ENCODE measurements at places on chromosomes 13 and 19.

- H3K36me3 ChIP-seq: peaks cover 3% of the 10 kb centered on the region
- H3K27me3 ChIP-seq: no peaks in the 10 kb centered on the region
- peak within 1 kb of the TSS; percentile 98 for H3K27ac ChIP-seq
These were observed at the start of gene CUL4A for GRCh38 chr13:113209336-113209758. Gene CUL4A, plus strand, starts transcription at chr13:113209613. Its CDS starts 15 bp downstream, at chr13:113209628.

DNA sequence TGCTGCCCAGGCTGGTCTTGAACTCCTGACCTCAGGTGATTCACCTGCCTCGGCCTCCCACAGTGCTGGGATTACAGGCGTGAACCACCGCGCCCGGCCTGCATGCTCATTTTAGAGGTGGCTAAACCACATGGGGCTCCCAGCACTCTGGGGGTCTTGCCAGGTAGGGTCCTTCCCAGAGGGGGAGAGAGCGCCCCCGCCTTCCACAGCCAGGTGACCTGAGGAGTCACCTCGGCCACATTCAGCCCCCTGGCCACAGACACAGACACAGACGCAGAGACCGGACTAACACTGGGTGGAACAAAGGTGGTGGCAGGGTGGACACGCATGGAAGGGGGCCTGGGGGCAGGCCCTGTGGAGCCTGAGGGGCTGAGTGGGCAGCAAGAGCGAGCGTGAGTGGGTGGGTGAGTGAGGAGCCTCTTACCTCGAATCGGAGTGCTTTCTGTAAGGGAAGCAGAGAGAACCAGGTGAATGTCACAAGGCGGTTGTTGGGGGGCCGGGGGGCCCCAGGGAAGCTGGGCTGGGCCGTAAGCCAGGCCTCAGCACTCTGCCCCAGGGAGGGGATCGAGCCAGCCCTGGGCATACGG is 80.1 kb downstream of the PTPRS start:
- no peak overlapping the region for H3K27ac ChIP-seq
- H3K27me3 ChIP-seq: no peaks in the 10 kb centered on the region
- no peak overlapping the region for H3K4me3 ChIP-seq
- DNase-seq: no peak

DNA sequence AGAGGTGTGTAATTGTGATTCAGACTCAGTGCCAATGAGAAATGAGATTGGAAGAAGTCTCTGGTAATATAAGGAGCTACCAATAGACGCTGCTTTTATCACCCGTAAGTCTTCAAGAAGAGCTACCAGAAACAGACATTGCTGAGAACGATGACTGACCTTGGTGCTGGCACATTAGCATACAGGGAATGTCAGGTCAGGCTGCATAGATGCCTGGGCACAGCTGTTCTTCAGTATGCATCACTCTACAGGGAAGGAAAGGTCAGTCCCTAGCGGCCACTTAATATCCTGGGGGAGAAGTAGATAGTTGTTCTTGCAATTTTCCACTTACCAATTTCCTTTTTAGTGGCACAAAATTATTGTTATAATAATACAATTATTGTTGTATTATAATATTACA is 380.4 kb downstream of the PCDH9 start:
- H3K4me1 ChIP-seq: no peaks in the 10 kb centered on the region
- no peak overlapping the region for H3K27ac ChIP-seq
- H3K27me3 ChIP-seq: no peaks in the 10 kb centered on the region

- peak overlapping the region; percentile 54 for H3K27ac ChIP-seq
- no peaks in the 10 kb centered on the region for H3K27me3 ChIP-seq
- peak; percentile 29 for DNase-seq
- peak overlapping the region; percentile 30 for H3K4me3 ChIP-seq
These were observed 27.2 kb downstream of the GPX4 start for GRCh38 chr19:1130771-1131717.

DNA sequence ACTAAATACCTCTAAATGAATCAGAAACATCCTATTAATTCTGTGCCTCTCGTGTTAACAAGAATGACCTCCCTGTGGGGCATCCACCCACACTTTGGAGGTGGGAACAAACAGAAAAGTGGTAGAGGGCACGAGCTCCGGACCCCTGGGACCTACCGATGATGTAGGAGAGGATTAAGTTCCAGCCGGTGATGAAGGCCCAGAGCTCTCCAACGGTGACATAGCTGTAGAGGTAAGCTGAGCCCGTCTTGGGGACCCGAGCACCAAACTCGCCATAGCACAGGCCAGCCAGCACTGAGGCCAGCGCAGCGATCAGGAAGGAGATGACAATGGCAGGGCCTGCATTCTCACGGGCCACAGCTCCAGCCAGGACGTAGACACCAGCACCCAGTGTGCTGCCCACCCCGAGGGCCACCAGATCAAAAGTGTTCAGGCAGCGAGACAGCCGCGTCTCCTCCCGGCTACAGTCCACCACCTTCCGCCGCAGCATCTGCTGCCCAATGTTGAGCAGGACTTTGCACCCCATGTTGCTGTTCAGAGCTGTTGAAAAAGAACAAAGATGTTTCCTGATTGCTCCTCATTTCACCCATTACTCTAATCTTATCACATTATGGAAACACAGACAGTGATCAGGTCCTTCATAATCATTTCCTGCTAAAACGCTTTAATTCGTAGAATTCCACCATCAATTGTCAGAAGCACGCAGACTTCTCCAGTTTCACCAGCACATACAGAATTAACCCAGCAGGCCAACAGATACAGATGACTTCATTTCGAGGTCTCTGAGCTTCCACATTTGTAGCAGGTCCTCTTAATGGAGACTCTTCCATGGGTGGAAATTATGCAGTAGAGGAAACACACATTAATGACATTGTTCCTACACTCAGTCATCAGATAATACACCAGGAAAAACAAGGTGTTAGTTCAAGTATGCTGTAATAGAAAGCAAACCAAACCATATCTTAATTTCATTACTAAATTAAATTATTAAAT is 59.5 kb downstream of the SLC7A1 start:
- no peak for DNase-seq
- no peak overlapping the region for H3K27ac ChIP-seq
- peaks cover 18% of the 10 kb centered on the region for H3K36me3 ChIP-seq
- H3K27me3 ChIP-seq: no peaks in the 10 kb centered on the region

DNA sequence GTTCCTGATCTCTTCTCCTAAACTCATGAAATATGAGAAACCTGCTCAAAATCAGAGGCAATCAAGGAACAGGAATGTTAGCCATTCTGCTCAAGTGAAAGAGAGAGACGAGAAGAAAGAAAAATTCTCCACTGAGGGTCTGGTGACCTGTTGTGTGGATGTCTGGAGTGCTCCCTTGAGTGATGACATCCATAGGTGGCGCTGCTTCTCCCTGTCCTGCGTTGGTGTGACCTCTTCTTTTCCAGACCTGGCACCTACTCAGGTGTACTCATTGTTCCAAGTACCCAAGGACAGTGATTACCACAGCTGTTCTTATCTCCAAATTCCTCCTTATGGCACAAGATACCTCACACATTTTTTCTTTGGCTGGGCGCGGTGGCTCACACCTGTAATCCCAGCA is 4.0 kb downstream of the ZNF223 start:
- H3K27me3 ChIP-seq: no peaks in the 10 kb centered on the region
- H3K27ac ChIP-seq: no peak overlapping the region
- H3K4me1 ChIP-seq: no peaks in the 10 kb centered on the region
- H3K4me3 ChIP-seq: no peak overlapping the region
- H3K36me3 ChIP-seq: peaks cover 13% of the 10 kb centered on the region
- DNase-seq: no peak

DNA sequence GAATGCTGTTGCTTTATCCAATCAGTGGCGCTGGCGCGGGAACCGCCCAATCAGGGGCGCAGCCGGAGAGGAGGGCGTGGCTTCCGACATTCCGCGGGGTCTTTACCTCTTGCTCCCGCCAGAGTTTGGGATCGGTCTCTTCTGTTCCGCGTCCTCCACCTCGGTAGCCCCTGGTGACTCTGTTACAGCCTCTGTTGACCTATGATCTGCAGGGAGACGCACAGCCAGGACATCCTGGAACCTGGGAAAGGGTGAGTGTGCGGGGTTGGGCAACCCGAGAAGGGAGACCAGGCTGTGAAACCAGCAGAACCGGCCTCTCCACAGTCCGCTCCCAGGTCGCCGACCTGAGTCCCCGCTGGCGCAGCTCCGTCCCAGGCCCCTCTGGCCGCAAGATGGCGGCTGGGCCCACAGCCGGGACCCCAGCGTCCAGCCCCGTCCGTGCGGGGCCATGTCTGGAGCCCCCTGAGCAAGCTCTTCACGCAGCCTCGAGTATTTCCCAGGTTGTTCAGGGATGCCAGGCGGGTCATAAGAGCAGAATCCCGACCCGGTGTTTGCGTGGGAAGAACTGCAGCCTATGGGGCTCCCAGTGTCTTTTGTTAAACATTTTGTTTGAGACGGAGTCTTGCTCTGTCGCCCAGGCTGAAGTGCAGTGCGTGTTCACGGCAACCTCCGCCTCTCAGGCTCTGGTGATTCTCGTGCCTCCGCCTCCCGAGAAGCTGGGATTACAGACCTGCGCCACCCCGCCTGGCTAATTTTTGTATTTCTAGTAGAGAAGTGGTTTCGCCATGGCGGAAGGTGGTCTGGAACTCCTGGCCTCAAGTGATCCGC is 4.4 kb upstream of the ZNF681 start:
- peak overlapping the region; percentile 94 for H3K27ac ChIP-seq
- H3K4me3 ChIP-seq: peak overlapping the region; percentile 43
- H3K4me1 ChIP-seq: no peaks in the 10 kb centered on the region
- DNase-seq: peak; percentile 95

GRCh38 chr19:48726556-48726955 is 7.0 kb upstream of the MAMSTR start:
- H3K27me3 ChIP-seq: no peaks in the 10 kb centered on the region
- DNase-seq: no peak
- H3K36me3 ChIP-seq: no peaks in the 10 kb centered on the region
- no peaks in the 10 kb centered on the region for H3K4me1 ChIP-seq

DNA sequence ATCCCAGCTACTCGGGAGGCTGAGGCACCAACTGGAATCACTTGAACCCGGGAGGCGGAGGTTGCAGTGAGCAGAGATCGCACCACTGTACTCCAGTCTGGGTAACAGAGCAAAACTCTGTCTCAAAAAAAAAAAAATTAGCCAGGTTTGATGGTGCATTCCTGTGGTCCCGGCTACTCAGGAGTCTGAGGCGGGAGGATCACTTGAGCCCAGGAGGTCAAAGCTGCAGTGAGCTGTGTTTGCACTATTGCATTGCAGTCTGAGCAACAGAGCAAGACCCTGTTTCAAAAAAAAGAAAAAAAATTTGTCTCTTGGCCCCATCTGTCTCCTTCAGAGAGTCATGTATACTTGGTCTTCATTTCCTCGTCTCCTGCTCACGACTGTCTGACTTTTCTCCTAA is 1.6 kb downstream of the CCDC97 start:
- peak overlapping the region; percentile 99 for H3K27ac ChIP-seq
- H3K36me3 ChIP-seq: peaks cover 22% of the 10 kb centered on the region
- DNase-seq: no peak
- peaks cover 9% of the 10 kb centered on the region for H3K4me1 ChIP-seq
- no peaks in the 10 kb centered on the region for H3K27me3 ChIP-seq

DNA sequence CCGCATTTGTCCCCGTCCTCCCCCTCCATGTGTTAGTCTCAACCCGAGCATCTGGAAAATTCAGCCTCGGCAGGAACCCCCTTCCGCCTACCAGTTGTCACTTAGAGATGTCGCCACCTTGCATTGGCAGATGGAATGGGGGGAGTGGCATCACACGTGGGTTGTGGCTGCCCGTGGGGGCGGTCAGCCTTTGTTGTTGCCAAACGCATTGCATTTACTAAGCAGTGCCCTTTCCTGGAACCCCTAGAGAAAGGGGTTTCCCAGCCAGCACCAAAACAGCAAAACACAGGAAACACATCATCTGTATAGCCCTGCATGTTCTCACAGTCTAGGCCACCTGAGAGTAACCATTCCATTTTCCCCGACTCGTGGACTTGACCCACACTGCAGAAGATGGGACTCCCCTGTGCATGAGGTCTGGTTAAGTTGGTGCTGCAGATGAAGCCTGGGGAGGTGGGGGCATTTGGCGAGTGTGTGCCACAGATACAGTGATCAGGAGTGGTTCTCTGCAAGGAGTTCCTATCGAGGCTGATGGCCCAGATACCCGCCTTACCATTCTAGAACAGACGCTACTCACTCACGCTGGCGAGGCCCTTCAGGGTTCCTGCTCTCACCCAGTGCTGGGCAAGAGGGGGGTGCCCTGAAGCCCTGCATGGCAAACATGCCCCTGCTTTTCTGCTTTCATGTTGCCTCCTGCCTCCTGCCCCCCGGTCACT is 38.3 kb downstream of the TMED1 start:
- DNase-seq: no peak
- no peaks in the 10 kb centered on the region for H3K4me1 ChIP-seq
- no peak overlapping the region for H3K27ac ChIP-seq
- H3K27me3 ChIP-seq: no peaks in the 10 kb centered on the region
- no peak overlapping the region for H3K4me3 ChIP-seq

DNA sequence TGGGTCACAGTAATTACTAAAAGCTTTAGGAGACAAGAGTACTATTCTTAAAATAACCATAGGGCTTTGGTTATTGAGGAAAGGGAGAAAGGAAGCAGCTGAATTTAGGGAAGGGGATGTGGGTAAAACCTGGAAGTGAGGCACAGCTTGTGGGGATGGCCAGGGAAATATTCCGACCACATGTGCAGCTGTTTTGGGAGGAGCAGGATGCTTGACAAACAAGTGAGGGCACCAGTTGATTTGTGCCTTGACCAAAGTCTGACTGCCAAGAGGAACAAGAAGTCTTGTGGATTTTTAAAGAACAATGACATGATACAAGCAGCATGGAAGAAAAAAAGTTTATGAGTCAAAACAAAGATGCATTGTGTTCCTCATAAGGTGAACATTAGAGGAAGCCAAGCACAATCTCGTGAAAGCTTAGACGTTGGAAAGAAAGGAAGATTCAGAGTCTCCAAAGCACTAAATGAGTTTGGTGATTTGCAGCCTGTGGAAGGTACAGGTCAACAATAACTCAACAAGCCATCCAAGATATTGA is 108.5 kb upstream of the GPC6 start:
- DNase-seq: no peak
- H3K36me3 ChIP-seq: no peaks in the 10 kb centered on the region
- H3K4me3 ChIP-seq: no peak overlapping the region
- H3K4me1 ChIP-seq: no peaks in the 10 kb centered on the region
- no peak overlapping the region for H3K27ac ChIP-seq

DNA sequence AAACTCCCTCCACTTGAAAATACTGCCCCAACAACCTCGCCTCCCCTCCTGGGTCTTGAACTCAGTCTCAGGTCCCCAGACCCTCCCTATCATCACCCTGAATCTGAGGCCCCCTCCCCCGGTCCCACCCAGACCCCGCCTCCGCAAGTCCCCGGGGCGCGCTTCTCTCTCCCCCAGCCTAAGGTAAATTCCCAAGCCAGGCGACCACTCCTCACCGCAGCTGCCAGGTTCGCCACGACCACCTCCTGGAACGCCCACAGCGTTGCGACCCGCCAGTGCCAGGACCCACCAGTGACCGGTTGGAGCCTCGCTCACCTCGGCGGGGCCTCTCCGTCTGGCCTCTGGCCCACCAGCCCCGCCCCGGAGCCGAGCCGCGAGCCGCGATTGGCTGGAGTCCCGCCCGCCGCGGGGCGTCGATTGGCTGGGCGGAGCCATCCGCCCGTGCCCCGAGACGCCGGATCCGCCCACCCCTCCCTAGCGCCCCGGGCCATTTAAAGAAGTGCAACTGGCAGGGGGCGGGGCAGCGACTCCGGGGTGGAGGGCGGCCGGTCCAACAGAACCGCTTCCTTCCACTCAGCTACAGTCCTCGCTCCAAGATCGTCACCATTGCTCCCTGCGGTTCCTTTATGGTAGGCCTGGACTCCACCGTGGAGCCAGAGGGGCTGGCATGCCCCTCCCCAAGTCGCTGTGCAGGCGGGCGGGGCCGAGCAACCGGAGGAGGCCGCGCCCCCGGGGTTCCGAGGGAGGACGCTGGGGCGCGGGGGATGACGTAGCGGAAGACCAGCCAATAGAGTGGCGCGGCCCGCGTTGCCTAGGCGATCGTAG is at the start of gene SERTAD3:
SERTAD3 (minus strand) TSS at position 336 of the 825 bp plus-strand sequence. CDS start 2,255 bp downstream, outside the sequence.
- no peaks in the 10 kb centered on the region for H3K27me3 ChIP-seq
- peaks cover 20% of the 10 kb centered on the region for H3K36me3 ChIP-seq

Measured in cardiac muscle cell (in vitro differentiated cells and primary cell).